ENCODE measurements at places on chromosomes 11 and 22. TPM values are rescaled to one million over a fixed set of nuclear protein-coding genes. Genes with fewer than 3 reads are reported as not detected.

MRGPRE gene
- not detected for total RNA-seq

MRE11 gene
- total RNA-seq, result 12.6 TPM

GGTLC3 gene
- not detected for total RNA-seq

- DNase-seq, result no peak
These were observed 1.3 kb upstream of the SBF2 start for GRCh38 chr11:10295064-10295901.

GRCh38 chr22:25013607-25014006 lies 61.1 kb downstream of the KIAA1671 start:
- DNase-seq, result no peak

Measured in thoracic aorta (tissue), 2 donors.